CD4-positive, alpha-beta T cell treated with Interleukin-4 for 1 hour (primary cell): ENCODE measurements at places on chromosomes 12 and 14.
A peak's percentile ranks its signal among the peaks of the same experiment; 100 is the strongest.

DNA sequence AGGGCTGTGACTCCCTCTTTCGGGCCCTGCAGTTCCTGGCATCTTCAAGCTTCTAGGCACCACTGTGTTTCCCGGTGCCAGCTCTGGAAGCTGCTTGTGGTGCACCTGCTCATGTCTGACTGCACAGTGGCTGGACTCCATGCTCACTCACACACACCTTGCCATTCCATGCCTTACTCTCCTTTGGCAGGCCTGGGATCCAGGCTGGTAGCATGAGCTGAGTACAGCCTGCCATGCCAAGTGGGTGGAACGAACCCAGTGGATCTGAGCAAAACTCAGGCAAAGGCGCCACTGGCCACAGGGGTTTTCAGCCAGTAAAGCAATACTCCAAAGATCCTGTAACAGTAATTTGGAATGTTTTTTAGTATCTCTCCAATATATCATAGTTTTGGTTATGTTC is 902.7 kb upstream of the USP15 start:
- DNase-seq: no peak

DNA sequence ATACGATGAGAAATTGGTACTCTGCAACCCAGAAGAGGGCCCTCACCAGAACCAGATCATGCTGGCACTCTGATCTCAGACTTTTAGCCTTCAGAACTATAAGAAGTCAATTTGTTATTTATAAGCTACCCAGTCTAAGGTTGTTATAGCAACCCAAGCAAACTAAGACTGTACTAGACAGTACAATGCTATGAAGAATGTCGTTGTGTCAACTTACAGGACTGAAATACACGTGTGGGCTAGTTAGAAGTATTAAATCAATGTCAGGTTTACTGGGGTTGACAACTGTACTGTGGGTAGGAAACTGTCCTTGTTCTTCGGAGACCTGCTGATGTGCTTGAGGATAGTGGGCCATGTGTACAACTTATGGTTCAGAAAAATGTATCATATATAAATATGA is 19.7 kb downstream of the DUSP16 start:
- no peak for DNase-seq

- no peak for DNase-seq
These were observed 171.4 kb downstream of the NDUFA12 start for GRCh38 chr12:94832105-94832504.

GRCh38 chr14:92658160-92658559 is 90.3 kb downstream of the LGMN start:
- no peak for DNase-seq

GRCh38 chr12:24574538-24574937 is 374.4 kb downstream of the BCAT1 start:
- DNase-seq: no peak

GRCh38 chr14:22807432-22808087 is 7.7 kb downstream of the SLC7A7 start:
- no peak for DNase-seq

DNA sequence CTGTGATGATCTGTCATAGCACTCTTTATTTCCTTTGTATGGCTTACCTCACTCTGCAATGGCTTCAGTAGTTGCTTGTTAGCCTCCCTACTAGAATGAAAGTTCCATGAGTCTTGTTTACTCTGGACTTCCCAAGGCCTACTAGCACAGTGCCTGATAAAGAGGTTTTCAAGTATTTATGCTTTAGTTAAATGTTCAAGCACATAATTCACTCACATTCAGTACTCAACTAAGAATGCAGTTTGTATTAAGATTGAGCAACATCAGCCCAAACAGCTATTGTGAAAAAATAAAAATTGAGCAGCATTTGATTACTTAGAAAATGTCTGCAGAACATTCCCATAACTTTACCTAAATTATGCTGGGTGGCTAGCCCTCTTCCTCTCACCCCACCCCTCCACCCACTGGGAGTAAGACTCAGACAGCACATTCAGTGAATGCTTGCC is 158.9 kb upstream of the AMIGO2 start:
- no peak for DNase-seq

DNA sequence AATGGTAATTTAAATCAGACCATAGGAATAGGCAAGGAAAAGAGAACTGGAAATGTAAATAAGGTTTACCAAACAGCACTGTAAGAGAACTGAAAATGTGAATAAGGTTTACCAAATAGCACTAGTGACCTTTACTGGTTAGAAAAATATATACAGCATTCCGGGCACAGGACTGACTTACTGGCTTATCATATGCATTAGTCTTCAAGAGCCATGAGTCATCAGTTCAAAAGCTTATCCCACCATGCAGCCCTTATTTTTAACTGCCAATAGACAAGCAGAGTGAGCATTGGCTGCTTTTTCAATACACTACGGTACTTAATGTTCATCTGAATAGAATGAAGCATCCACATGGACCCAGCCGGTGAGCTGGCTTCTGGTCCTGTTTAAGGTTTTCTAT is 13.0 kb upstream of the NELL2 start:
- no peak for DNase-seq

DNA sequence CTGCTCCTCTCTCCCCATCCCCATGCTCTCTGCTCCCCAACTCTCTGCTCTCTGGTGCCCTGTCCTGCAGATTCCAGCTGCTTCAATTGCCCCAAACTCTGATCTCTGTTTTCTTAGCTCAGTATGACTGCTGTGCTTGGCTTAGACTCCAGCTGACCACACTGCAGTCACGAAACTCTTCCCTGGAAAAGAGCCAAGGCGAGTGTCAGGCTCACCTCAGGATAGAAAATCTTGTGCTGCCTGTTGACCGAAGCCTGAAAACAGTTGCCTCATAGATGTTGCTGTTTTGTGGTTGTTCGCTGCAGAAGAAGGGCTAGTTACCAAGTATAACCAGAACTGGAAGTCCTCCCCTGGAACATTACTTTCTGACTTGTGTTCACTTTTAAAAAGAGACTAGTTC is 6.7 kb upstream of the STON2 start:
- DNase-seq: no peak

- no peak for DNase-seq
These were observed 691.8 kb downstream of the FLRT2 start for GRCh38 chr14:86221755-86222154.

- DNase-seq: peak; percentile 22
These were observed 45.3 kb upstream of the RAP1B start for GRCh38 chr12:68565391-68565903.

DNA sequence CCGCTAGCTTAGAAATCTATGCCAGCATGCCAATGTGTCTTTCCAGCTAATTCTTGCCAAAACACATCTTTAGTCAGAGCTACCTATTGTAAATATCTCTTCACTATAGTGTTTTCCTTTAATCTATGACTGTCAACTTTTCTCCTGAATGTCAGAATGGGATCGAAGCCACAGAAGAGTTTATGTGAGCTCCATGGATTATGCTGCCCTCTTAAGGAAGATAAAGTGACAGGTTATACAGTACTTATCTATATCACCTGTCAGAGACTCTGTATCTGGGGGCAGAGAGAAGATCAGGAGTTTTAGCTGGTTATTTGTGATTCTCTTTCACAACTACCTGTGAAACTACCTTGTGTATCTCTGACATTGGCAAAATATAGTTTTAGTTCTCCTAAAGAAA is 204.3 kb upstream of the SEL1L start:
- DNase-seq: no peak

GRCh38 chr12:6426882-6427671 is 17.7 kb upstream of the CD27 start:
- peak; percentile 81 for DNase-seq
